Uterus (tissue), 4 donors: ENCODE measurements at places on chromosomes 12 and 14. TPM values are rescaled to one million over a fixed set of nuclear protein-coding genes. Genes with fewer than 3 reads are reported as not detected.
A peak's percentile ranks its signal among the peaks of the same experiment; 100 is the strongest.

TMEM253 gene
- 0.85 TPM for total RNA-seq

DNA sequence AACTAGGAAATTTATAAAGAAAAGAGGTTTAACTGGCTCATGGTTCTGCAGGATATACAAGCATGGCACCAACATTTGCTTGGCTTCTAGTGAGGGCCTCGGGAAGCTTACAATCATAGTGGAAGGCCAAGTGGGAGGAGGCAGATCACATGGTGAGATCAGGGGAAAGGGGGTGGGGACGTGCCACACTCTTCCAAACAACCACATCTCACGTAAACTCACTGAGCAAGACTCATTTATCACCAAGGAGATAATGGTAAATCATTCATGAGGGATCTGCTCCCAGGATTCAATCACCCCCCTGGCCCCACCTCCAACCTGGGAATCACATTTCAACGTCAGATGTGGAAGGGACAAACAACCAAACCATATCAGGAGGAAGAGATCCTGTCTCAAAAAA, 35.8 kb downstream of the NUMB start:
- no peak for DNase-seq
- no peak overlapping the region for H3K27ac ChIP-seq
- no peaks in the 10 kb centered on the region for H3K27me3 ChIP-seq
- H3K4me3 ChIP-seq: no peak overlapping the region
- no peaks in the 10 kb centered on the region for H3K36me3 ChIP-seq

GRCh38 chr12:18629916-18630315, 107.9 kb downstream of the PLCZ1 start:
- no peak overlapping the region for H3K27ac ChIP-seq
- H3K36me3 ChIP-seq: no peaks in the 10 kb centered on the region
- no peaks in the 10 kb centered on the region for H3K4me1 ChIP-seq
- H3K27me3 ChIP-seq: no peaks in the 10 kb centered on the region

GRCh38 chr14:61872452-61872851, 110.2 kb downstream of the SNAPC1 start:
- no peak overlapping the region for H3K4me3 ChIP-seq
- H3K36me3 ChIP-seq: no peaks in the 10 kb centered on the region
- no peaks in the 10 kb centered on the region for H3K4me1 ChIP-seq
- H3K27ac ChIP-seq: no peak overlapping the region
- no peaks in the 10 kb centered on the region for H3K27me3 ChIP-seq

- no peaks in the 10 kb centered on the region for H3K36me3 ChIP-seq
- H3K4me1 ChIP-seq: peaks cover 8% of the 10 kb centered on the region
- peak overlapping the region; percentile 93 for H3K4me3 ChIP-seq
- peak overlapping the region; percentile 98 for H3K27ac ChIP-seq
- no peaks in the 10 kb centered on the region for H3K27me3 ChIP-seq
Observed at GRCh38 chr12:92138626-92139025, 7.0 kb downstream of the BTG1 start.

GRCh38 chr14:37544407-37544806, 50.6 kb downstream of the FOXA1 start:
- H3K4me3 ChIP-seq: no peak overlapping the region
- no peak for DNase-seq
- H3K36me3 ChIP-seq: no peaks in the 10 kb centered on the region

DNA sequence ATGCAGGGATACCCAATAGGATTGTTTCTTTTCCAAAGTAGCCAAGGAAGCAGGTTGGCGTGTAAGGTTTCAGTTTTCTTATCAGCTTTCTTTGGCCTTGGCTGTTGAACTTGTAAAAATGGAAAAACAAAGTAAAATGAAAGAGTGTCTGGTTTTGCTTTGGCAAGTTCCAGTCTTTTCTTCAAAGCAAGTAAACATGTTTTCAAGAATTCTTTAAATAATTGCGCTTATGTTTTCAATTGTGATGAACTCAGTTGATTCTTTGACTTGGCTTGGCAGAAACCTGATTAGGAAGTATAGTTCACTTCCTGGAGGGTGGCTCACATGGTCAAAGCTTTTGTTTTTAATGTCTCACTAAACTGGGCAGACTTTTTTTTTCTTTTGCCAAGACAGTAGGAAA, 112.2 kb upstream of the USP44 start:
- H3K27me3 ChIP-seq: no peaks in the 10 kb centered on the region
- no peak for DNase-seq
- H3K27ac ChIP-seq: peak overlapping the region; percentile 62
- H3K36me3 ChIP-seq: no peaks in the 10 kb centered on the region
- H3K4me3 ChIP-seq: no peak overlapping the region
- no peaks in the 10 kb centered on the region for H3K4me1 ChIP-seq

DNA sequence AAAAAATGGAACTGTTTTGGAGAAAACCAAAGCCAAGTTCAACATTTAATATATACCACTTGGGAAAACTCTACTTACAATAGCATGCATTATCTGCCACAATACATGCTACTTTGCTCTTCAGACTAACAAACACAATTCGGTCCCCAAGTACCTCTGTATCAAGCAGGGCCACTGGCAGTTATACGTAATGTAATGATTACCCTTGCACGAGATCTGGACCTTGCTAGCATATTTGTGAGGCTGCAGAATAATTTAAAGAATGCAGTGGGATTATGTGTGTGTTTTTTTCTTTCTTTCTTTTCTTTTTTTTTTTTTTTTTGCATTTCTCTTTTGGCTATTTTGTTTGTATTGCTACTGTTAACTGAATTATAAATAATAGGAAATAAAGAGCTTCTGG, 22.8 kb upstream of the PYGL start:
- no peak overlapping the region for H3K4me3 ChIP-seq
- H3K27me3 ChIP-seq: no peaks in the 10 kb centered on the region
- H3K4me1 ChIP-seq: peaks cover 9% of the 10 kb centered on the region
- no peak for DNase-seq
- no peak overlapping the region for H3K27ac ChIP-seq
- H3K36me3 ChIP-seq: no peaks in the 10 kb centered on the region

MYF6 gene
- total RNA-seq: not detected

DNA sequence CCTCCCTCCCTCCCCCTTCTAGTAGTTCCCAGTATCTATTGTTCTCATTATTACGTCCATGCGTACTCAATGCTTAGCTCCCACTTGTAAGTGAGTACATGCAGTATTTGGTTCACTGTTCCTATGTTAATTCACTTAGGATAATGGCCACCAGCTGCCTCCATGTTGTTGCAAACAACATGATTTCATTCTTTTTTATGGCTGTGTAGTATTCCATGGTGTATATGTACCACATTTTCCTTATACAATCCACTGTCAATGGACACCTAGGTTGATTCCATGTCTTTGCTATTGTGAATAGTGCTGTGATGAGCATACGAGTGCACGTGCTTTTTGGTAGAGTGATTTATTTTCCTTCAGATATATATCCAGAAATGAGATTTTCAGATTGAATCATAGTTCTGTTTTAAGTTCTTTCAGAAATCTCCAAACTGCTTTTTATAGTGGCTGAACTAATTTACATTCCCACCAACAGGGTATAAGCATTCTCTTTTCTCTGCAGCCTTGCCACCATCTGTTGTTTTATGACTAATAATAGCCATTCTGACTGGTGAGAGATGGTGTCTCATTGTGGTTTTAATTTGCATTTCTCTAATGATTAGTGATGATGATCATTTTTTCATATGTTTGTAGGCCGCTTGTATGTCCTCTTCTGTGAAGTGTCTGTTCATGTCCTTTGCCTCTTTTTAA, 17.9 kb upstream of the CLEC7A start:
- no peak overlapping the region for H3K27ac ChIP-seq
- no peak overlapping the region for H3K4me3 ChIP-seq
- H3K4me1 ChIP-seq: no peaks in the 10 kb centered on the region
- no peaks in the 10 kb centered on the region for H3K27me3 ChIP-seq
- H3K36me3 ChIP-seq: no peaks in the 10 kb centered on the region

GRCh38 chr12:40635141-40635731, 57.0 kb upstream of the CNTN1 start:
- no peak for DNase-seq
- no peaks in the 10 kb centered on the region for H3K27me3 ChIP-seq
- H3K27ac ChIP-seq: no peak overlapping the region
- no peak overlapping the region for H3K4me3 ChIP-seq

DNA sequence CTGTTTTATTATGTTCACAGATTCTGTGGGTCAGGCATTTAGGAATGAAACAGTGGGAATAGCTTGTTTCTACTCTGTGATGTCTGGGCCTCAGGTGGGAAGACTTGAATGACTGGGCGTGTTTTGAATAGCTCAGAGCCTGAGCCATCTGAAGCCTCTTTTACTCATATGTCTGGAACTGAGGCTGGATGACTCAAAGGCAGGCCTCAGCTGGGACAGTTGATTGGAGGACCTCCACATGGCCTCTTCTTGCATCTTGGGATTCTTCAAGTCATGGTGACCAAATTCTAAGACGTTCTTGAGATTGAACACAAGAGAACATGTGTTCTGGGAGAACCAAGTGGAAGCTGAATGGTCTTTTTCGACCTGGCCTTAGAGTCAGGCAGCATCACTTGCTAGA, 45.8 kb upstream of the TBX3 start:
- no peak for DNase-seq
- no peaks in the 10 kb centered on the region for H3K36me3 ChIP-seq
- no peaks in the 10 kb centered on the region for H3K4me1 ChIP-seq
- H3K27ac ChIP-seq: no peak overlapping the region
- no peaks in the 10 kb centered on the region for H3K27me3 ChIP-seq

CCDC197 gene
- not detected for total RNA-seq

SLC8A3 gene
- total RNA-seq: not detected

WSCD2 gene
- 65.3 TPM for total RNA-seq

DNA sequence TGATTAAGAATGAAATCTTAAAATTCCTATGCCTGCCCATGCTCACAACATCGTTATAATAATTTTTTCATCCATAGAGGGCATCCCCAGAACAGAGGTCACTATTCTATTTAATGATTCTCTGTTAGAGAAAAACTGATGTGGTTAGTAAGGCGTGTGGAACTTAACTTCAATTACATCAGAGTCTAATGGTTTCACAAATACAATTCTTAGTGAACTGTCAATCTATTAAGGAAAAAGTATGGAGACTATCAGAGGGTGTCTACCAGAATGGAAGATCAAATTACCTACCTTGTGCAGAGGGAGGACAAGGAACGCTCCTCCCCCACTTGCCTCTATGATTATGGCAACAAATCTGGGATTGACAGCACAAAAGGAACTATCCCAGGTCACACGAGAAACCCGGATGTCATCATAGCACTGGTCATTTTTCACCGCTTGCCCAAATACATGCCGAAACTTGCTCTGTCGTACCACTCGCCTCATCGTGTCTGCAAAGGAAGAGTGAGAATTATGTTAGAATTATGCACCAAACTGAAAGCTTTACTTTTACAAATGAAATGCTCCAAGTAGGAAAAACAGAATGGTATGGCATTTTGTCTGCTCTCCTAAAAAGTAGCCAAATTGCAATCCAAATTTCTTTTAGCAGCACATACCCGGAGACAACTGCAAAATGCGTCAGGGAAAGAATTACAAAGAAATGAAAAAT, 30.3 kb downstream of the CORO1C start:
- H3K36me3 ChIP-seq: no peaks in the 10 kb centered on the region
- H3K27me3 ChIP-seq: no peaks in the 10 kb centered on the region
- peak overlapping the region; percentile 7 for H3K4me3 ChIP-seq
- DNase-seq: no peak
- peaks cover 22% of the 10 kb centered on the region for H3K4me1 ChIP-seq
- peak overlapping the region; percentile 99 for H3K27ac ChIP-seq

IFNG-AS1 gene
- not detected for total RNA-seq

DNA sequence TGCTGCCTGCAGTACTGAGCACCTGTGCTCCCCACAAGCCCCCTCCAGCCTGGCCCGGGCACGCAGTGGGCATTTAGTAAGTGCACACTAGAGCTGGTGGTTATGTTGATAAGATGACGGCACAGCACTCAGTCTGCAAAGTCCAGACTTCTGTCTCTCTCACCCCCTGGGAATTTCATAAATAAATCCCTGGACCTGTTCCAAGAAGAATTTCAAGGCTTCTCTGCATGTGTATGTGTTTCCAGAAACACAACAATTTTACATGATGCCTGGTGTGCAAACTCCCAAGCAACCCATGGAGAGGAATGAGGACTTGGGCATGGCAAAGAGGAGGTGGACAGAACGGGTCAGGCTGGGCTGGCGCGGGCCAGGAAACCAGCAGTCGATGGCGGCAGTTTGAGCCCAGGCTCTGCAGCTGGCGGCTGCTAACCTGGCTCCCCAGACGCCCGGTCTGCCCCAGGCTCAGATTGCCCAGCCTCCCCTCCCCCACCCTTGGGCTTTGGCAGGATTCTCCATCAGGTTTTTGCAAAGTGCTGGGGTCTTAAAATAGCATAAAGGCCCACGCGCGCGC, 10.4 kb upstream of the ACVR1B start:
- no peaks in the 10 kb centered on the region for H3K36me3 ChIP-seq
- no peaks in the 10 kb centered on the region for H3K4me1 ChIP-seq
- H3K27me3 ChIP-seq: no peaks in the 10 kb centered on the region
- H3K27ac ChIP-seq: no peak overlapping the region

IGFBP6 gene
- total RNA-seq: 762 TPM

HCAR1 gene
- total RNA-seq: 3.3 TPM

DNA sequence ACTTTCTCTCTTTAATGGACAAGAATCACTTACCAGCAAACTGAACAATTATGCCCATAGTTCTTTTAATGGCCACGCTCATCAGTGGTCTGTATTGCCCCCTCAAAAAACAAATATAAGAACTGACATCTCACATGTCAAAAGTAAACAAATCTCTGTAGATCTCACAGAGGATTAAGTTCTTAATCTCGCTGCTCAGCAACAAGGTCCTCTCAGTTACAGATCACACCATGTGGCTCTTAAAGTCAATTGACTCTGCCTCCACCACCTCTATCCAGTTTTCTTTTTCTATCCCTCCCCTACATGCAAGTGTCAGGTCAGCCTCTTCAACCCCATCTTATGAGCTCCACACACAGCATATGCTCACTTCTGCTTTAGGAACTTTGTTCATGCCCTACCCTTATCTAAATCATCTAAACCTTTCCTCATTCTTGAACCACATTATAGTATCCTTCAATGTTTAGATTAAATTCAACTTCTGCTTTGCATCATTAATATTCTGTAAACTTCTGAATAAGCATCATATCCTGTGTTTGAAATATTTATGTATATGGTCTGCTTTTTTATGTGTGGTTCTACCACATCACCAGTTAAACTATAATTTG, 7.2 kb downstream of the ADAM20 start:
- DNase-seq: no peak
- H3K27me3 ChIP-seq: no peaks in the 10 kb centered on the region
- H3K4me3 ChIP-seq: no peak overlapping the region
- no peak overlapping the region for H3K27ac ChIP-seq

GRCh38 chr14:99064262-99064954, 207.6 kb downstream of the BCL11B start:
- H3K4me1 ChIP-seq: no peaks in the 10 kb centered on the region
- no peaks in the 10 kb centered on the region for H3K36me3 ChIP-seq
- DNase-seq: no peak
- H3K27ac ChIP-seq: no peak overlapping the region

- H3K27ac ChIP-seq: no peak overlapping the region
- H3K4me3 ChIP-seq: no peak overlapping the region
- H3K36me3 ChIP-seq: no peaks in the 10 kb centered on the region
- no peaks in the 10 kb centered on the region for H3K4me1 ChIP-seq
- no peak for DNase-seq
- no peaks in the 10 kb centered on the region for H3K27me3 ChIP-seq
Observed at GRCh38 chr12:27859648-27860047, 79.6 kb upstream of the MANSC4 start.
